Kidney (tissue), 22 donors: ENCODE measurements at places on chromosomes 11 and 22. TPM values are rescaled to one million over a fixed set of nuclear protein-coding genes. Genes with fewer than 3 reads are reported as not detected.
A peak's percentile ranks its signal among the peaks of the same experiment; 100 is the strongest.

Gene TBCEL
- 41.8 TPM for total RNA-seq

Gene TRIM49
- not detected for total RNA-seq

Gene OR10D3
- not detected for total RNA-seq

Gene TMEM138
- total RNA-seq, result 42.3 TPM

Gene PKP3
- total RNA-seq, result 3.6 TPM

Gene MFRP
- not detected for total RNA-seq

Gene TSGA10IP
- not detected for total RNA-seq

Gene OR56A3
- total RNA-seq, result not detected

GRCh38 chr11:97157221-97157740, 767.5 kb downstream of the JRKL start:
- no peak for DNase-seq

DNA sequence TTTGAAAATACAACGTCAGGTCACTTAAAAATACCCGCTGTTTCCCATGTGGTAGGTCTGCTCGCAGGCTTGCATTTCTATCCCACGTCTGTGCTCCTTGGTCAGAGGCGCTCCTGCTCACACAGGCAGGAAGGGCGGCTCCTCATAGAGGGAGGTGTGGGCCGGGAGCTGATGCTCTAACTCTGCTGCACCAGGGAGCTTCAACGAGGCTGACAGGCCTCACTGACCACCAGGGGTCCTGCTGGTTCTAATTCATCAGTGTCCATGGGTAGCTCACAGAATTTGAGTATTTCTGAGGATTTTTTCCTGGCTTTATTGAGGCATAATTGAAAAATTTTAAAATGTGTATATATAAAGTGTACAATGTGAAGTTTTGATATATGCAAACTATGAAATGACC, 68.5 kb downstream of the PIWIL3 start:
- no peak for DNase-seq

GRCh38 chr11:46364791-46365190, 16.7 kb upstream of the MDK start:
- no peak for DNase-seq

- peak; percentile 4 for DNase-seq
These were observed 235.4 kb downstream of the METTL15 start for GRCh38 chr11:28343304-28344233.

DNA sequence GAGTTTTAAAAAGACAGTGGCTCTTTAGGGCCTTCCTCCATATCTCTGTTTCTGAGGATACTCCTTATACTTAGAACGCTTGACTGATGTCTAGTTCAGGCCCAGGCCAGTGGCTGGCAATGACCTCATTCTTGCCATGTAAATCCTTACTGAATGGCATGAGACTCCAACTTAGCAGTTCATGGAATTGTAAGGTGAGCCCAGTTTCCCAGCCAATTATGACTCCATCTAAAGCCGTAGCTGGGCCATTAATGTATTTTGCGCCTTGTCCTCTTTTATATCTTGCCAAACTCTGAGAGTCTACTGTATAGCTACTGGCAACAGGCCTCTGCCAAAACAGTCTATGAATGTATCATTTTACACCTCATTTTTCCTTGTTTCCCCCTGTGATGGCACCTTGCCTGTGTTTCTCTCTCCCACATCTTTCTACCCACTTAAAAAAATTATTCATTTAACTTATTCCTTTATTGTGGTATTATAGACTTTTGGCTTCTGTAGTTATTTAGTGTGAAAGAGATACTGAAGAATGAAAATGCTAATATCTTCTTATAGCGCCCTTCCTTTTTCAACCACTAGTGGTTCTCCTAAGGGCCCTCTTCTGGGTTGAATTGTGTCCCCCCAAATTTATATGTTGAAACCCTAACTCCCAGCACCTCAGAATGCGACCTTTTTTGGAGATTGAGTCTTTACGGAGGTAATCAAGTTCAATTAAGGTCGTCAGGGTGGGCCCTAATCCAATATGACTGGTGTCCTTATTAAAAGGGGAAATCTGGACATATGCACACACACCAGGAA, 67.4 kb downstream of the ZNRF3 start:
- DNase-seq, result no peak

DNA sequence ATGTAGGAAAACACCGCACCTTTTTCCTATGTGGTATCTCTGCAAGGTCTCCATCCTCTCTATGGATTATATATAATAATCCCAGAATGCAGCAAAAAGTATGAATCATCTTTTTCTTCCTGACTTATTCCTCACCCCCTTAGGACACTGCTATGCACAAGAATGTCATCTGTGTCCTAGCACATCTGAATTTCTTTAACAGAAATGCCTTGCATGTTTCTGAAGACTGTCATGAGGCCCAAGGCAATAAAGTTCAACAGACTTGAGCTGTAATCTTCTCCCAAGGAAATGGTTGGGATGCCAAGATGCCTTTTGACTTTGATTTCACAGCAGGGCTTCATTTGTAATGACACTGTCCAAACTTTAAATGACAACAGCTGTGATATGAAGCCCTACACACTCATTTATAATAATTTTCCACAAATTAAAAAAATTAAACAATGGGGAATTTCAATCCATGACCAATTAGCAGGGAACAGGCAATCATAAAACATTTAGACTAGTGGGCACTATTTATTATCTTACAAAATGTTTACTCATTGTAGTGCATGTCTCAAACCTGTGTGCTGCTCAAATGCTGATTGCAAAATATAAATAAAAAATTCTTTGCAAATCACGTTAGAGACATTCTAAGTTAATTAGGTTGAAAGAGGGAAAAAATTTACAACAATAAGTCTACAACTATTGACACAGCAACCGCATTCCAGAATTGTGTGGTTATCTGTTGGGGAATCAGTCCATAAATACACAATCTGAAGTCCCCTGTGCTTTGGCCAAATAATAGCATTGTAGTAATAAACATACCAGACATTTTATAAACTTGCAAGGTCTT, 242.3 kb downstream of the SWAP70 start:
- peak; percentile 32 for DNase-seq

- DNase-seq, result no peak
These were observed 153.0 kb downstream of the BBOX1 start for GRCh38 chr11:27193434-27194225.

GRCh38 chr22:46352691-46353386, 17.3 kb downstream of the TRMU start:
- DNase-seq, result no peak

- DNase-seq, result no peak
These were observed 29.7 kb upstream of the SIK2 start for GRCh38 chr11:111572581-111572980.

- no peak for DNase-seq
These were observed 2.6 kb downstream of the HTR3B start for GRCh38 chr11:113907152-113907551.

- DNase-seq, result no peak
These were observed 347 bp downstream of the MN1 start for GRCh38 chr22:27801202-27801615.

GRCh38 chr11:110349138-110349996, 53.0 kb upstream of the RDX start:
- no peak for DNase-seq

GRCh38 chr11:3002351-3002861, 10.3 kb upstream of the NAP1L4 start:
- no peak for DNase-seq

GRCh38 chr11:67389477-67389876, 2.3 kb upstream of the RAD9A start:
- no peak for DNase-seq

DNA sequence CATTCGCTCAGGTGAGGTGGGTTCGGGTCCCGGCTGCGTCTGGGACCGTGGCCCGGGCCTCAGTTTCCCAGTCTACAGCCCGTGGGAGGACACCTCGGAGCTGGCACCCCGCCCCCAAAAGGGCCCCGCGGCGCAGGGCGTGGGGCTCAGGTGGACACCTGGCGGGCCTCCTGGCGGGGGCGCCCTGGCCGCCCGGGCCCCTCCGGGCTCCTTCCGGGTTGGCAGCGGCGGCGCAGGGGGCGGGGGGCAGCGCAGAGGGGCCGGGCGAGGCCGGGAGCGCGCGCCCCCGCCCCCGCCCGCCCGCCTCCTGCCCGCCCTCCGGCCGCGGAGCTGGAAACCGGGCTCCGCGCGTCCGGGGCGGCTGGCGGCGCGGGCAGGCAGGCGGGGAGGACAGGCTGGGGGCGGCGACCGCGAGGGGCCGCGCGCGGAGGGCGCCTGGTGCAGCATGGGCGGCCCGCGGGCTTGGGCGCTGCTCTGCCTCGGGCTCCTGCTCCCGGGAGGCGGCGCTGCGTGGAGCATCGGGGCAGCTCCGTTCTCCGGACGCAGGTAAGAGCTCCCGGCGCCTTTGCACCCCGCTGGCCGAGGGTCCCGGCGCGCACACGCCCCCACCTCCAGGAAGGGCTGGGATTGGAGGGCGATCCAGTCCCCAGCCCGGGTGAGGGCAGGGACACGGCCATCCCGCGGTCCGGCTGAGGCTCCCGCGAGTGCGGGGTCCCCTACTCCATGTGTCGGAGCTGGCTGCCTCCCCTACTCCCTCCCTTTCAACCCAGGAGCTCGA, at the start of gene EMID1:
Gene EMID1 (plus strand): TSS at position 303 of the 778 bp plus-strand sequence. CDS start 143 bp downstream, at position 446.
- DNase-seq, result peak; percentile 53

DNA sequence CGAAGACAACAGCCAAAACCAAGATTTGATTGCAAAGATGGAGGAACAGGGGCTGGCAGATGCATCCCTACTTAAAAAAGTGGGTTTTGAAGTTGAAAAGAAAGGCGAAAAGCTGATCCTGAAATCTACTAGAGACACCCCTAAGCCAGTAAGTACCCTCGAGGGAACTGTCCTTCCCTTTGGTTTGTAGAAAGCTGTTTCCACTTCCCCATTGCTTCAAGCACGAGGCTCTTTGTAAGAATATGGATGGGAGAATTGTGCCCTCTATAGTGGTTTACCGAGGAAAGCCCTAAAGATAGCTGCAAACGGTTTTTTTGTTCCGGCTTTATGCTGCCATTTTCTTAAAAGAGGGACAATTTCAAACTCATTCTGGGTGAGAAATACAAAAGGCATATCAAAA, 133.9 kb downstream of the WNT7B start:
- DNase-seq, result no peak

DNA sequence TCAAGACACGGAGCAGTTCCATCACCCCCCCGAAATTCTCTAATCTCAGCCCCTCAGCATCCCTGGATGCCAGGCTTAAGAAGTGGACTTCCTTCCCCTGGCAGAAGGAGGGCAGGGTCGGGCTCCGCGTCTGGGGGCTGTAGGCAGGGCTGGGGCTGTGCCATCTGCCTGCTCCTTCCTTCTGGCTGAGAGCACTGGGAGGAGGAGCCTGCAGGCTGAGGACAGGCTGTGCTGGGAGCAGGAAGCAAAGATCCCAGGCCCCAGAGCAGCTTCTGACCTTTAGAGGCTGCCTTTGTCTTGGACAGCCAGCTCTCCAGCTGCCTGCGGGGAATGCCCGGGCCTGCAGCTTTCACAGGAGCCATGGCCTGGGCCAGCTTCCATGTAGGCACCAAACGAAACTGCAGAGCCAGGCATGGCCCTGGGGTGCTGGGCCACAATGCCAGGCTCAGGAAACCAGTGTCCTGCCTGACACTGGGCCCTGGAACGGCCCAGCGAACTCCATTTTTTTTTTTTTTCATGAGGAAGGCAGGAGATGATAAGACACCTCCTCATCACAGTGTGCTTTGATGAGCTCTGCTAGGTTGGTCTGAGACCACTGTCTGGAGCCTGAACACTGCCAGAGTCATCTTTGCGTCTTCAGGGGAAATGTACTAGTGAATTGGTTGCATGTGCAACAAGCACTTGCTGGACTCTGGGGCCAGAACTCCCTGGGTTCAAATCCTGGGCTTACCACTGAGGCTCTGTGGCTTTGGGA, 67.9 kb downstream of the MCM5 start:
- no peak for DNase-seq

GRCh38 chr11:1618231-1618630, 3.7 kb downstream of the KRTAP5-4 start:
- DNase-seq, result no peak

DNA sequence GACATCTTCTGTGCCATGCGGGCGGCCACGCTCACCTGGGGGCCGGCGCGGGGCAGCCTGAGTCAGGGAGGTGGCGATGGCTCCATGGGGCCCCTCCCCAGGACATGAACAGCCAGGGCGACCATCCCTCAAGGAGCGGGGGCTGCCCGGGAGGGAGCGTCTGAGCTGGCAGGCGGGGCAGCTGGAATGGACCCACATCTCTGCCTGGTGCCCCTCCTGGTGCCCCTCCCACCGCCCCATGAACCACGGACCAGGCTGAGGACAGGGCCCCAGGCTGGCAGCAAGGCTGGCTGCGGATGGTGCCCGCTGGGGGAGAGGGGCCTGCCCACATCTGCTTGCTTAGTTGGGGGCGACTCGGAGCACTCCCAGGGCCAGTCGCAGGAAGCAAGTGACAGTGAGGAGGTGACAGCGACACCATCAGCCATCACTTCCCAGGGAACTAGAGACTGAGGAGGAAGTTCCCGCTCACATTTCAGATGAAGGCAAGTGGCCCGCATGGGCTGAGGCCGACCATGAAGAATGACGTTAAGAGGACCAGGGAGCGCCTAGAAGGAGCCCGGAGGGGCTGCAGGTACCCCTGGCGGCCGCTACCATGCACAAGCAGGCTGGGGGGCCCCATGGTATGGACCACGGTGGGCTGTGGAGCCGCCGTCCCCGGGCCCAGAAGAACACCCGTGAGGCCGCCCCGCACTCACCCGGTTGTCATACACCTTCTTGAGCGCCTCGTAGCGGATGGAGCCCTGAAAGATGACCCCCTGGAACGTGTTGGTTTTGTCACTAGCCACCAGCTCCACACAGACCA, 37.3 kb downstream of the KIAA0930 start:
- DNase-seq, result no peak
